ENCODE measurements at places on chromosomes 2 and 18.

DNA sequence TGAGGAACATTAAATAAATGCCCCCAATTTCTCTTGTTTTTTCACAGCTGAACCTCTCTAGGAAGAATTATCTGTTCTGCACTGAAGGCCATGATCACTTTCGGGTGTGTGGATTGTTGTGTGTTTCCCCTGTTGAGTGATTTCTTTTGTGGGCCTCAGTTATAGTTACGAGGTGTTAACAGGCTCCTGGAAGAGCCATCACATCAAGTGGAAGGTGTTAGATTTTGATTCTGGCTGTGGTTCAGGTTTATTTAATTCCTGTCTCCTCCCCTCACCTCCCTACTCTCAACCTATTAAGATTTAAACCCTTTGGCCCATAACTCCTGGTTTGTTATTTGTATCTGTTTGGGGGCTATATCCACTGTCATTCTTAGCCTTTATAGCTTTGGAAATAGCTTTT lies 182.8 kb downstream of the AGPS start:
- no peak for DNase-seq

DNA sequence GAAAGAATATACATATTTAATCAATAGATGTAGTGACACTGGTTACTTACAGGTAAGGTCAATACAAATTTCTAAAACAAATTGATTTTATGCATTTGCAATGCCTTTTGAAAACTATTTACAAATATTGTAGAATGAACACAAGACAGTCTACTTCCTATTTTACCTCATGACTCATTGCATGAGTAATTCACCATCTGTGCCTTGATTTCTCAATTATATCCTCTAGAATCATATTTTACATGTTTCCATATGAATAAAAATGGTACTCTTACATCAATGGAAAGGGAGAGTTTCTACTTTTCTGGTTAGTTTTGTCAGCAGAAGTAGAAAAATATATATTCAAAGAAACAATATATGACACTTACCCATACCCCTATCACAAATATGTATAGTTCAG lies 203.8 kb upstream of the CDH7 start:
- no peak for DNase-seq

DNA sequence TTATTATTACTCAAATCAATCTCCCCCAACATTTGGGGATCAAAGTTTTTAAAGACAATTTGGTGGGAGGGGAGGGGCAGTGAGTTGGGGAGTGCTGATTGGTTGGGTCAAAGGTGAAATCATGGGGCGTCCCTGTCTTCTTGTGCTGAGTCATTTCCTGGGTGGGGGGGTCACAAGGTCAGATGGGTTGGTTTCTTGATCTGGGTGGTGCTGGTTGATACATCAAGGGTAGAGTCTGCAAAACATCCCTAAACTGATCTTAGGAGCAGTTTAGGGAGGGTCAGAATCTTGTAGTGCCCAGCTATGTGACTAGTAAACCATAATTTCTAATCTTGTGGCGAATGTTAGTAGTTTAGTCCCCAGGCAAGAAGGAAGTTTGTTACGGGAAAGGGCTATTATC lies 67.4 kb downstream of the MOGAT1 start:
- DNase-seq: no peak

DNA sequence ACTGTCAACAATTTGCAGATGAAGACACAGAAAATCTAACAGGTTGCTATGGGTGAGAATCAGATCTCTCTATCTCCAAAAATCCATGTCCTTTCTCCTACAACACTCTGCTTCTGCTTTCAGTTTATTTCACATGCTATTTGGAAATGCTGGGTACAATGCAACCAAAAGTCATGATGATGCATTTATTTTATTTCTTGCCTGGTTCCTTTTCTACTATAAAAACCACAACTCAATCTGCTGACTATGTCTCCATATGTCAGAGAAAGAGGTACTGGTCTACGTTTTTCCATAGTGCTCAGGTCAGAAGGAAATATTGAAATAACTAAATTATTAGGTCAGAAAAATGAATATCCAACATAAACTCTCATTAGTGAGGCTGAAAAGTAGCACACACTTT lies 20.5 kb downstream of the RAD51AP2 start:
- DNase-seq: no peak

DNA sequence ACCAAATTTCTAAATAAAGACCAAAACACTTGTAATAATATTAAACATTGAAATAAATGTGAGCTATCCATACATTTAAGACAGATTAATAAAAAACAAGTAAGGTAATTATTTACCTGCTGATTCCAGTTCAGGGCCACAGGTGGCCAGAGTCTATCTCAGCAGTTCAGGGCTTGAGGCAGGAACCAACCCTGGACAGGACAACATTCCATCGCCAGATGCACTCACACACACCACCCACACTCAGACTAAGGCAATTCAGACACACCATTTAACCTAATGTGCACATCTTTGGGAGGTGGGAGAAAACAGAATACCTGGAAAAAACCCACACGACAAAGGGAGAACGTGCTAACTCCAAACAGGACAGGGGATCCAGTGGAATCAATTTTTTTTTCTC lies 14.1 kb upstream of the WDSUB1 start:
- no peak for DNase-seq

GRCh38 chr2:221554769-221555493 lies 17.2 kb downstream of the EPHA4 start:
- no peak for DNase-seq

DNA sequence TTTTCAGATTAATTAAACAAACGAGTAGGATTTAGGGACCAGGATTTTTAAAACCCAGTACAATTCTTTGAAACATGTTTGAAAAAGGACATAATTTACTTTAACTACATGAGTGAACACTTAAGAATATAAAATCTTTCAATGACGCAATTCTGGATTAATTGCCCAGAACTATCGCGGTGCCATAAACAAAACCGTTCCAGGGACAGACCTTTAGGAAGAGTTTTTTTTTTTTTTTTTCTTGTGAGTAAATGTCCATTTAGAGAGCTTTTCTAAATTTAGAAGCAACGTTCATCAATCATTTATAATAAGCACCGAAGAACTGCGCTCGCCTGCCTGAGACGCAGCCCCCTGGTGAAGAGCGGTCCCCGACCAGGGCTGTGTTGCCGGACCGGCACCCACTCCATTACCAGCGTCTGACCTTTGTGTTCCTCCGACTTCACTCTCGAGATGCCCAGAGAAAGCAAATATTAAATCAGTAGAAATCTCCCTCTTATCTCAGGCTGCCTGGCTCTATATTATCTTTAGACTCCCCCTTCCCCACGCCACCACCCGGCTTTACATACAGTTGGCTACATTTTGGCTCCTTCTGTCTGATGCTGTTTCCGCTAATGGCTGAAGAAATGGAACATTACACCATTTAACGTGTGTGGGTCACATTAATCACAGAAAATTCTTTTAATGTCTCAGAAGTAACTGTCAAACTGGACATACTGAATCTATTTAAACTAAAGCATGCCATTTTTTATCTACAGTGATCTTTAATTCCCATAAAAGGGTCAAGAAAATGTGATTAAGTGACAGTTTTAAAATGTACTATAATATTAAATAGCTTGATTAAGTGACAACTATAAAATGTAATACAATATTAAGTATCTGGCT lies 364.0 kb upstream of the MEIS1 start:
- no peak for DNase-seq

DNA sequence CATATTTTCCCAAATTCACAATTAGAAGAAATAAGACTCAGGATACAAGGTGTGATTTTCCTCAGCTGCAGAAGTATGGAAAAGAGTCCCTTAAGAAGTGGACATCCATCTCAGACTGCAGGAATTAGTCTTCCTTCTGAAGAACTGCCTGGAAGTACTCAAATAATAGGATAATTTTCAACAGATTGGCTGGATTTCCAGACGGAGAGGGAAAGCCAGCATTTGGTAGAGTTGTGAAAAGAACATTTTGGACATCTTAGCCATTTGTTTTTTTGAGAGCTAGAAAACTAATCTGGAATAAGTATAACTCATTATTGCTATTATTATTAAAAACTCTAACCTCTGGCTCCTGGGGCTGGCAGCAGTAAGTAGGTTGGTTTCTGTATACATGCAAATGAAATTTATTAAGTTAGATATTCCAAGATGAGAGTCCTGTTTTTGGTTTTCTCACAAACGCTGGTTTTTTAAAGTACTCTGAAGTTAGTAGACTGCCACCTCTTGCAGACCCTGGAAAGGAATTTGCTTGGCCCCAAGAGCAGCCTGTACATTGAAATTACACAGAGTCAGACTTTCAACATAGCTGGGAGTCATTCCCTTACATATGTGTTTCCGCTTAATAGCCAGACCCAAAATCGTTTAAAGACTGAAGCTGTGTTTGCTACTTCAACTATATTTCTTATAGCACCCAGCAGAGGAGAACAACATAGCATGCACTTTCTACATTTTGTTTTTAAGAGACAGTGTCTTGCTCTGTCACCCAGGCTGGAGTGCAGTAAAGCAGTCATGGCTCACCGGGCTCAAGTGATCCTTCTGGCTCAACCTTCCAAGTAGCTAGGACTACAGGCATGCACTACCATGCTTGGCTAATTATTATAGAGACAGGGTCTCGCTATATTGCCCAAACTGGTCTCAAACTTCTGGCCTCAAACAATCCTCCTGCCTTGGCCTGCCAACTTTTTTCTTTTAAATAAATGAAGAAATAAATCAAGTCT lies 142.4 kb downstream of the THADA start:
- DNase-seq: no peak

- DNase-seq: no peak
Measured at GRCh38 chr2:239390546-239391285, 10.1 kb downstream of the HDAC4 start.

DNA sequence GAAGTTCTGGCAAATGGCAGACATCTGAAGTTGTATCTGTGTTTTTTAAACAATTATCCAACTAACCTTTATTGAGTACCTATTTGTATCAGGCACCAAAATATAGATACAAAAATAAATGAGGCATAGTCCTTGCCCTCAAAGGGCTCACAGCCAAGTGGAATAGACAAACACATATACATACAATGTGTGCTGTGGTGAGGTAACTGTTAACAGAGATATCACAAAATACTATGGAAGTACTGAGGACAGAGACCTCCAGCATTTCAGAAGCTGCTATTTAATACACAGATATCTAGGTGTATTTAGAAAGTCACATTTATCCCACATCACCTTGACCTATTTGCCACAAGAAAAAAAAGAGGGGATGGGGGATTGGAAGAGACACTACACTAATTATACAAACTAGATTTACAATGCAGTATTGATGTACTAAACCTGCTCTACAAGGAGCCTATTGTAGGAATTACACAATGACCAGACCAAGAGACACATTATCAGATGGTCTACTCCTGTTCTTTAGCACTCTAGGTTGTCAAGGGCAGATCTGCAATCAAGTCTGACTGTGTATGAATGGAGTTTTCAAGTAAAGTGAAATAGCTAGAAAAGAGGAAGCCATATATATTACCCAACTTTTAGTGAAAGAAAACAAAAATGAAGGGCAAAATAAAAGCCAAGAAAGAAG lies 62.2 kb downstream of the SPIRE1 start:
- DNase-seq: no peak

- no peak for DNase-seq
Measured at GRCh38 chr2:218875692-218876246, 4.9 kb upstream of the WNT10A start.

DNA sequence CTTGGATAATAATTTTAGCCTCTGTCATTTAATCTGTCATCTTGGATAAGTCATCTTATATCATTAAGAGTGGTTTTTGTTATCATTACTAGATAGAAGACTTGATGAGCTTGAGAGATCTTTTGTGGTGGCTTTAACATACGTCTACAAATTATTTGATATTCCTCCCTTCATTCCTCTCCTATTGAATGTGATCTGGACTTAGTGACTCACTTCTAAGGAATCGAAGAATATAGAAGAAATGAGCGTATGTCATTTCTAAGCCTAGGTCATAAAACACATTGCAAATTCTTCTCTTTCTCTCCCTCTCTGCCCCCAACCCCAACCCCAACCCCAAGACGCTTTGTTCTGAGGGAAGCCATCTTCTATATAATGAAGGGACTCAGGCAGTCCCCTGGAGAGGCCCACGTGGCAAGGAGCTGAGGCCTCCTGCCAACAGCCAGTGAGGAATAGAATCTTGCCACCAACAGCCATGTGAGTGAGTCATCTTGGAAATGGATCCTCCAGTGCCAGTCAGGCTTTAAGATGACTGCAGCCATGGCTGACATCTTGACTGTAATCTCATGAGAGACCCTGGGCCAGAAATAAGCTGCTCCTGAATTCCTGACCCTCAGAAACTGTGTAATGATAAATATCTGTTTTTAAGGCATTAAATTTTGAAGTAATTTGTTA lies 221.6 kb upstream of the SP5 start:
- DNase-seq: no peak

- no peak for DNase-seq
Measured at GRCh38 chr2:20428717-20429490, 18.0 kb upstream of the RHOB start.

DNA sequence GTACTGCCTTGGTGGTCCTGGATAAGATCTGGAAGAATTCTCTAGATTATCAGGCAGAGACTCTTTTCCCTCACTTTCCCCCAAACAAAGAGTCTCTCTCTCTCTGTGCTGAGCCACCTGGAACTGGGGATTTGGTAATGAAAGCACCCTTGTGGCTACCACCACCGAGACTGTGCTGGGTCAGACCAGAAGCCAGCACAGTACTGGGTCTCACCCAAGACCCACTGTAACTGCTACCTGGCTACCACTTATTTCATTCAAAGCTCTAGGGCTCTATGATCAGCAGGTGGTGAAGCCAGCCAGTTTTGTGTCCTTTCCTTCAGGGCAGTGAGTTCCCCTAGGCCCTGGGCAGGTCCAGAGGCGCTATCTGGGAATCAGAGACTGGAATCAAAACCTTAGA lies 269.6 kb upstream of the CWC22 start:
- no peak for DNase-seq

- no peak for DNase-seq
Measured at GRCh38 chr2:33746208-33746800, 147.2 kb upstream of the FAM98A start.

DNA sequence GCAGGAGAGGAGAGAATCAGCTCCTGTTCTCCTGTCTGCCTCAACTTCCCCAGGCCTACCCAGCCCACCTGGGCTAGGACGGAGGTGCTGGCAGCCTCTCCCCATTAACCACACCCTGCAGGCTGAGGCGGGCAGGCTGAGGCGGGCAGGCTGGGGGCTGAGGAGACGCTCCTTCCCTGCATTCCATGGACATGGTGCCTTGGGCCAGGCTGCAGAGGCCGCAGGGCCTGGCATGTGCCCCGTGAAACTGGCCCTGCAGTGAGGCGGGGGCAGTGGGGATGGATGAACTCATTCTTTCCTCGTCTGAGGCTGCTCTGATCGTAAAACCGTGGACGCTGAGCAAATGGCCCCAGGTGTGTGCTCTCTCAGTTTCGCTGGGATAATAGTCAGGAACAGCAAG lies 84.7 kb upstream of the LAPTM4A start:
- no peak for DNase-seq

DNA sequence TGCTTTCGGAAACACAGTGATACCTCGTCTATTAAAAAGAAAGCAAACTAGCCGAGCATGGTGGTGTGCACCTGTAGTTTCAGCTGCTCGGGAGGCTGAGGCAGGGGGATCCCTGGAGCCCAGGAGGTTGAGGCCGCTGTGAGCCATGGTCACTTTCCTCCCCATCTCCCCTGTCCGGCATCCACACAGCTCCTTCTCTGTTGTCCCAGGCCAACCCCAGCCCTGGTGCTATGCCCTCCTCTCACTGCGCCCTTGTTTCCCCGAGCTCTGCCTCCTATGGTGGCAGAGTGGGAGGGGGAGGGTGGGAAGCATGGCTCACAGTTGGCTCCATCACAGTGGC lies 15.4 kb downstream of the RTP5 start:
- no peak for DNase-seq

GRCh38 chr2:191869178-191869577 lies 22.3 kb upstream of the CAVIN2 start:
- DNase-seq: no peak

GRCh38 chr2:144495227-144496091 lies 24.5 kb downstream of the ZEB2 start:
- no peak for DNase-seq

- DNase-seq: no peak
Measured at GRCh38 chr18:45103319-45104048, 422.8 kb downstream of the SETBP1 start.

Data from activated CD4-positive, alpha-beta T cell treated with anti-CD3 and anti-CD28 coated beads, Interleukin-2, amount 50 U/mL, for 24 hours (primary cell).